ENCODE measurements at places on chromosomes 3 and 15.

- DNase-seq, result no peak
Observed at GRCh38 chr3:20842594-20843436, 656.8 kb upstream of the SGO1 start.

- DNase-seq, result no peak
Observed at GRCh38 chr3:15271030-15271429, 61.4 kb downstream of the SH3BP5 start.

DNA sequence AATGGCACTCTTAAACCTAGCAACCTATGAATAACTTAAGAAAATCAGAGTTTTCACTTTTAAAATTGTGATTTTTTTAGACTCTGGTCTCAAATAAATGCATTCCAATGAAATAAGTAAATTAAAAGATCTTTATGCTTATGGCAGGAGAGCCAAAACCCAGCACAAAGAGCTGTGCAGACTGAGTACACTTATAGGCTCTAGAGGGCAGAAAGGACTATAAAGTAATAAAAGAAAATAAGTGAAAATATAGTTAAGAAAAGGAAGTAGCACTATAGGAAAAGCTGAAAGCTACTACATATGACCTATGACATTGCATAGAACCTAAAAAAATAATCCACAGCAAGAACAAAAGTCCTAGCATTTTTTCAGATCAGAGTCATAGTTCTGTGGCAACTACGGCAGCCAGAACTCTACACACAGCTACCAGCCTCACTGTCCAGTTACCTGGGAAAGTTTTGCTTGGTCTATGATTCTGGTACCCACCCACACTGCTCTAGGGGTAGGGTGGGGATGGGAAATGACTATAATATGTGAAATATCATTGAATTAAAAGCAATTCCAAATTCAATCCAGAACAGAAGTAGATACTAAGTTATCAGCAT, 30.5 kb downstream of the CLASP2 start:
- no peak for DNase-seq

DNA sequence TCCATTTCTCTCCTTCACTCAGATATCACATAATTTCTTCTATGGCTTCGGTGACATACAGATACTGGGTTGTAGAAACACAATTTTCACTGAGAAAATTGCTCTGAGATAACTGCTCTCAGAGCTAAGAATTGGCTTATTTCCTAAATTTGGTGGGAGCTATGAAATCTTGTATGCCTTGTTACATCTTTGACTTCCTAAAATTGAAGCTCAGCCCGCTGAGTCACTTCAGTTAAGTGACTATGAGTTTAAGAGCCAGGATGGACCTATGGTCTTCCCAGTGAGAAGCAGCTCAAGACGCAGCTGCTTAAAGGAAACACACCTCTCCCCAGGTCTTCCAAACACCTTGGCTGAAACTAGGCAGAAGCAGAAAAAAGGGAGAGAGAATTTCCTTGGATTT, 56.4 kb downstream of the EFHB start:
- no peak for DNase-seq

- DNase-seq, result peak; percentile 75
Observed at GRCh38 chr15:64017082-64017588, 29.1 kb downstream of the DAPK2 start.

GRCh38 chr15:70526221-70526973, 237.0 kb downstream of the UACA start:
- no peak for DNase-seq

- DNase-seq, result peak; percentile 83
Observed at GRCh38 chr3:149971403-149972075, 844 bp upstream of the PFN2 start.

DNA sequence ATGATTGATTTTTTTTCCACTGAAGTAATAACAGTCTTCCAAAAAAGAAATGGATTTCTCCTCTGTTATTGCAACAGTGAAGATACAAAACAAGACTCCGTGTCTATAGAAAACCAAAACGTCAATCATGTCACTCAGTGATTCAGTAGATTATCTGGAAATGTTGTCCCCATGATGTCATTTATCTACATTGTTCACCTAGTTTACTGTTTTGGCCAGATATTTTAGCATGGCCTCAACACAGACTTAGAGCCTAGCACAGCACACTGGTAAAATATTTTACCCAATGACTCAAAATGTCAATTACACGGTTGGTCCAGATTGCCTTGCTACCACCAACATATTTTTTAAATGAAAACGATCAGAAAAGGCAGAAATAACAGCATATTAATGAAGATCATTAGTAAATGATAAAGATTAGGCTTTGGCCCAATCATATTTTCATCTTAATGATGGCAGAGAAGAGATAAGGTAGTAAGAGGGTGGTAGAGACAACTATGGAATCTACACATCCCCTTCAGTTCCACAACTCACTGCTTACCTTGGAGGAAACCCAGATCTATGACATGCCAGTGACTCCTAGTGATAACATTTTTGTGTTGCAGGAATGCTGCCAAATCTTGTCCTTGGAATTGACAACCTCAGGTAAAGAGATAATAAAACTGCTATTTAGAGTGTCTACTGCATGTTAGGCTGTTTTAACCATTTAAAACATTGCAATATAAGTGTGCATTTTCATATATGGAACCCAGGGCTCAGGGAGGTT, 347.7 kb upstream of the ARPP21 start:
- no peak for DNase-seq

DNA sequence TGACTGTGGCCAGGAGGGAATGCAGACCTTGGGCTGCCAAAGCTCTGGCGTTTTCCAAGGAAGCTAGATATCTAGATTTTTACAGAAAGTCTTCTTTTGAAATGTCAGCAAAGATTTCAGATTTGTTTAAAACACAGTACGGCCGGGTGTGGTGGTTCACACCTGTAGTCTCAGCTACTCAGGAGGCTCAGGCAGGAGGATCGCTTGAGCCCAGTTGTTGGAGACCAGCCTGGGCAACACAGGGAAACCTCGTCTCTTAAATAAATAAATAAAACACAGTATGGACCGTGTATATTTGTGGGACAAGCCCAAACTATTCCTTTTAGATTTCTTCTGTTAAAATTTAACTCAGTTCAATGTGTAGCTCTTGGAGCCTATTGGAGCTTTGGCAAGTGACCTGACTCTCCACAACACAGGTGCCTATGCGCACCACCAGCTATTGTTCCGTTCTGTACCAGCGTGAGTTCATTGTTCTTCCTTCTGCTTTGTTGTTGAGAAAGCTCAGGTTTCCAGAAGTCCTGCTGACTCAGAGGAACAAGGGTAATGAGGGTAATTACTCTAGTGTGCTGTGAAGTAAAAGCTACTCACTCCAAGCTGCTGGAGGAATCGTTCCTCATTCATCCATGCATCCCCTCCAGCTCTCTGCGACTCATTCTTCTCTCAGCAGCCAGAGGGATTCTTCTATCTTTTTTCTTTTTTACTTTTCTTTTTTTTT, 73.1 kb upstream of the SLC6A6 start:
- DNase-seq, result peak; percentile 87

DNA sequence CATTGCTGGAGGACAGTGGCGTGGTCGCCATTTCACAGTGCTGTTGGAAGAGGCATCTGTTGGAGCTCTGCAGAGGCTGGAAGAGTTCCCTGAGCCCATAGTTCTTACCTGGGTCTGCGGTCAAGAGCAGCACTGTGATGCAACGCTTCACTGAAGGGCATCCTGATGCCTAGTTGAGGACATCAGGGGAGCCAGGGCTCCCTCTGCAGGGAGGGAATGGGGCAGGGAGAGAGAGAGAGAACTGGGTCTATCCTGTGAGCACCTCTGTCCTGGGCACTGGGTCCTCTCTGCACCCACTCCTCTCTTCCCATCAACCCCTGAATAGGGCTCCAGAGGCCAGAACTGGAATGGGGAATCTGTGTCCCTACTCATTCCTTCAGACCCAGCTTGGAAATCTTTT, 23.9 kb upstream of the MOBP start:
- DNase-seq, result no peak

DNA sequence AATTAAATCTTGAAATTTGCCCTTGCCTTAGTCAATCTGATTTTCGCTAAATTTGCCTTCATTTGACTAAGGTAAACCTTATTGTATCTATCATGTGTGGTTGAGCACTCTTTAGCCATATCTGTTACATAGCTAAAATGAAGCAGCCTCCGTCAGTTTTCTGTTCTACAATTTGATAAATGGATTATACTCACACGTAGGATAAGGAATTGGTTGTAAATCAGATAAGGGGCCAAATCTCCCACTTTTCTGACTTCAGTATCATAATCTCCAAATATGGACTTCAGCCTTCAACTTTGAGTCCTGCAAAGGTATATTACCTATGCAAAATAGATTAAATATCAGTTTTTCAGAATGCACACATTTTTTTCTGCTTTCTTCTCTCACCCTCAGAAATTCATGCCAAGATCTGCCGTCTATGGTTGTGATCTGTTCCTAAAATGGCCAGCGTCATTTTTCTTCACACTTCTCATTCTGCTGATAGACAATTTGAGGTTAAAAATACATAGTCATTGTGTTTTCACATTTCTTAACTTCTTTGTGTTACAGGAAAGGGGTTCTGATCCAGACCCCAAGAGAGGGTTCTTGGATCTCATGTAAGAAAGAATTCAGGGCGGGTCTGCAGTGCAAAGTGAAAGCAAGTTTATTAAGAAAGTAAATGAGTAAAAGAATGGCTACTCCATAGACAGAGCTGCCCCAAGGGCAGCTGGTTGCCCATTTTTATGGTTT, 36.9 kb downstream of the RAB8B start:
- no peak for DNase-seq

GRCh38 chr3:37450561-37450960, 276.2 kb upstream of the LRRFIP2 start:
- no peak for DNase-seq

DNA sequence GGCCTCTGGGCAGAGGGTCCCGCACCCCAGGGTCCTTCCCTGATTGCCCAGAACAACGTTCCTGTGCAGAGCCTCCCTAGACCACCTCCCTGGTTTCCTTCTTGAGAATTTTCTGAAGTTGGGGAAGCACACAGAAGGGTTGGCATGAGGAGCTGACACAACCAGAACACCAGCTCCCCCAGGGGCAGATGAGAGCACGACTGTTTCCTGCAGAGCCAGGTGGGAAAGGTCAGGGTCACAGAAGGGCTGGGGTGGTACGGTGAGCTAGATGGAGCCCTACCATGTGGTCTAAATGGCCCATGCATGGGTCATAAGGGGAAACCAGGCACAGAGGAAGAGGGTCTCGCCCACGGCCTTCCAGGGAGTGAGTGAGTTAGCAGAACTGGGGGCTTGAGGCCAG, 10.4 kb downstream of the PPCDC start:
- no peak for DNase-seq

GRCh38 chr3:85151555-85151954, 192.8 kb downstream of the CADM2 start:
- no peak for DNase-seq

- DNase-seq, result no peak
Observed at GRCh38 chr15:73882761-73883419, 9.5 kb downstream of the TBC1D21 start.

GRCh38 chr3:184168363-184169120, 6.1 kb upstream of the AP2M1 start:
- no peak for DNase-seq

- no peak for DNase-seq
Observed at GRCh38 chr3:42061025-42061712, 30.0 kb upstream of the TRAK1 start.

- DNase-seq, result no peak
Observed at GRCh38 chr3:86147119-86147518, 843.8 kb downstream of the VGLL3 start.

DNA sequence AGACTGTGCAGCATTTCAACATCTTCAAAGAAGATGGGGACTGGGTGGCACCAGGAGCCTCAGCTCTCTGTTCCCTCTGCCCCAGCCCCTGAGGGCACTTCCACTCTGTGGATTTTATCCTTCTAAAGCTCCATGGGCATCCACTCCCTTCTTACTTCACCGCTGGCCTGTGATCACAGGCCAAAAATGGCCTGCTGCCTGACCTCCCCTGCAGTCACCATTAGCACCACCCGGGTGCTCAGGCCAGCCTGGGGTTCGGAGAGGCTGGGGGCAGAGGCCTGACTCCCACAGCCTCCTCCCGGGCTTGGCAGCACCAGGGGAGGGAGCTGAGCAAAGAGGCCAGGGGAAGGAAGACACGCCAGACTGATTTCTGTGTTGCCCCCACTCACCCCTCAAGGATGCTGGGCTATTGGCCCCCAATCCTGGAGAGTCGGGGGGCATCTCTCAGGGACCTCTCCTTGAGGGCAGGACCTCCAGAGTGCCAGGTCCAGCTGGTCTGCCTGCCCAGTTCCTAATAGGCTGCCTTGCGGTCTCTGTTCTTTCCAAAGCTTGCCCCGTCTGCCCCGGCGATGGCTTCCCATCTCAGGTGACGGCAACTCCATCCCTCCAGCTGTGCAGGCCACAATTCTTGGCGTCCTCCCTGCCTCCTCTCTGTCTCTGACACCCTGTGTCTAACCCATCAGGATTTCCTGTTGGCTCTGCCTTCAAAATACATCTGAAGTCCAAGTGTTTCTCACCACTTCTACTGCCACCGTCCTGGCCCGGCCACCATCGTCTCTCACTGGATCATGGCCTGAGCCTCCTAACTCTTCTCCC, 67.1 kb downstream of the EXOG start:
- no peak for DNase-seq

DNA sequence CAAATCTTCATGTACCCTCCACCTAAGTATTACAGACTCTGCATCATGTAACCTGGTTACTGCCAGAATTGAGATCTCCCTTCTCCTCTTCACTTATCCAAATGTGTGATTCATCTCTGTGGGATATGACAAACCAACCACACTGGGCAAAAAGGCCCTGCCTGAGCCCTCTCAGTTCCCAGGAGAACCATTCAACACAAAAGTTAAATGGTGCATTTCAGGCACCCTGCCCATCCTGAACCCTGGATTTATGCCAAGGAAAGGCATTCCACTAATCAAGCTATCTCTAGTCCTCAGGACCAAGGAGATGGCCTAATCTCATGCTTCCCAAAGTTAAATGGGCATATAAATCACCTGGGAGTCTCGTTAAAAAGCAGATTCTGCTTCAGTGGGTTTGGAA, 108.5 kb downstream of the TNIK start:
- peak; percentile 96 for DNase-seq

- no peak for DNase-seq
Observed at GRCh38 chr3:78970656-78971055, 797.1 kb downstream of the ROBO1 start.

DNA sequence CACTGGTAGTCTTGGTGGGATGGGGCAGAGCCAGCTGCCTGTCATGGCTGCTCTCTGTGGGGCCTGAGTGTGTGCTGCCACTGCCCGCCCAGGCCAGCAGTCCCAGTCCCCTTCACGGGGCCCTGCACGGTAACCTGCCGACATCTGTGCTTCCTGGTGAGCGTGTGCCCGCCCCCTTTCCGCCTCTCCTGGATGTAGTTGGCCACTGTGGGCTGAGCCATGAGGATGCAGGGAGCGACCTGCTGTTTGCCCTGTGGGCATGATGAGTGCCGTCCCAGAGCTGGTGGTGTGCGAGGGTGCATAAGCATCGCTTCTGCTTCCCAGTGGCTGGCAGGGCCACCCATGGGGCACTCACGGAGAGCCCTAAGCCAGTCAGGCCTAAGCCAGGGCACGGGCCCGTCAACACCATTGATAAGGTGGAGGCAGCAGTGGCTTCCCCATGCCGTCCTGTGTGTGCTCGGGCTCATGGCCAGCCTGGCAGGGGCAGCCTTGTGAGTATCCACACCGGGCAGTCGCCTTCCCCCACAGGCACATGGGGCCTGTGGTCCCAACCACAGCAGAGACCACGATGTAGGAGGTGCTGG, 14.6 kb downstream of the PLXNA1 start:
- no peak for DNase-seq

GRCh38 chr15:61824291-61824690, 236.0 kb downstream of the VPS13C start:
- no peak for DNase-seq
